Activated CD4-positive, CD25-positive, alpha-beta regulatory T cell (primary cell): ENCODE measurements at places on chromosomes 7 and 10.

- DNase-seq, result no peak
These were observed 59.7 kb downstream of the OR13A1 start for GRCh38 chr10:45255706-45256105.

GRCh38 chr7:70419526-70420380, 712.2 kb upstream of the GALNT17 start:
- DNase-seq, result no peak

- no peak for DNase-seq
These were observed 75.6 kb upstream of the LRRC4 start for GRCh38 chr7:128106821-128107220.

- DNase-seq, result no peak
These were observed 161.9 kb upstream of the AGK start for GRCh38 chr7:141389140-141389796.

DNA sequence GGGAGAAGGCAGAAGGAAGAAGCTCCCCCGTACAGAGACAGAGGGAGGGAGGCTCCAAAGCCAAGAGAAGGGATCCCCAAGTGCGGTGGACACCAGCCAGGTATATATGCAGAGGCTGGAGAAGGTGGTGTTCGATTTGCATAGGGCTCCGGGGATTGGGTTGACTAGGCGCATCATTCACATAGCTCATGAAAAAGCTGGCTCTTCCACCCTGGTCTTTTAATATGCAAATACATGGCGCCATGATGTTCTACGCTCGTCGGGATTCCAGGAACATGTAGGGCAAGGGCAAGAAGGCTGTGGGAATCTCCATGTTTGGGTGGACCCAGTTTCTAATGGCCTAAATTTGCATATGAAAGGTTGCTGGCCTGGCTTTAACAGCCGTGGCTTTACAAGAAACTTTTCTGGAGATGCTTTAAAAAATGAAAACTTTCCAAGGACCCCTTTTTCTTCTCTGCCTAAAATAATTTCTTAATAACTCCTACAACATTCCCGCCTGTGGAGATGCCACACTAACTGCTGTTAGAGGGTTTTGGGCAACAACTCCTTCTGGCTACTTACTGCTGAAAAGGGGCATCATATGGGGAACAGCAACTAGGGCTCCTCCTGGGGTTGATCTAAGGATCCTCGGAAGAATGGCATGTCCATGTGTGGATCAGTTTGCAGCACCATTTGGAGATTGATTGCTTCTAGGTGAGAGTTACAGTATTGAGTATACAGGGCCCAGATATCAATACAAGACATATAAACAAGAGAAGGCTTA, 28.3 kb downstream of the C1GALT1 start:
- DNase-seq, result no peak

DNA sequence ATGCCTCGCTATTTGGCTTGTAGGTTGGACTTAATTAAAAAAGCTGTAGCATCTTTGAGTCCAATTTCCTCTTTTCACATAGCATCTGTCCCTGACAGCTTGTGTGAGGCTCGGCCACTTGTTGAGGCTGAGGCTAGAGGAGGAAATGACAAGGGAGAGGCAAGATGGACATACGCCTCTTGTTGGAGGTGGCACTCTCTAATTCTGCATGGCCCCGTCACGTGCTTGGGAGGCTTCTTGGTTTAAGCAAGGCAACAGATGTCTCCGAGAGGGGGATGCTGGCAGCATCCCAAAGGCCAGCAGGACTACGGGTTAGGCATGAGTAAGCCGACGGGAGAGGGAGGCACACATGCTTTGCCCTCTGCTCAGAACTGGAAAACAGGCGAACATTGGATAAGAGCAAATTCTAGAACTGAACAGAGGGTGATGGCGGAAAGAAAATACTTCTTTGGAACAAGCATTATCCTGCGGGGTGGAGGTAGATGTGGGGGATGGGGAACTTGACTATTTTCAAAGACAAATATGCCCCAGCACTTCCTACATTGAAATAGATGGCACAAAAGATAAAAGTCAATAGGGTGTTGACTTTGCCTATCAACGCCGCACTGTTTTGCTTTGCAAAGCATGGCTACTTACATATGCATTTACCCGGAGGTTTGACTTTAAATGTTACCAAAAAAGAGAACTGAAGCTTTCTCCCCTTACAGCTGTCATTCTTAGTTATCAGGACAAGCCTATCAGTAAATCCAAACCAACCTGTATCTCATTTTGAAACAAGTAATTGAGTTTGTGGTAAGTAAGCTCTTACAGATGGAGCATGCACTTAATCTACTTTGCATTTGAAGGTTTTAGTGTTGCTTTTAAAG, 94.8 kb downstream of the CHN2 start:
- no peak for DNase-seq

GRCh38 chr7:32043688-32044087, 26.5 kb downstream of the PDE1C start:
- no peak for DNase-seq

GRCh38 chr7:20240080-20240926, 23.1 kb upstream of the MACC1 start:
- no peak for DNase-seq

GRCh38 chr7:23863209-23863787, 153.3 kb downstream of the STK31 start:
- DNase-seq, result no peak

DNA sequence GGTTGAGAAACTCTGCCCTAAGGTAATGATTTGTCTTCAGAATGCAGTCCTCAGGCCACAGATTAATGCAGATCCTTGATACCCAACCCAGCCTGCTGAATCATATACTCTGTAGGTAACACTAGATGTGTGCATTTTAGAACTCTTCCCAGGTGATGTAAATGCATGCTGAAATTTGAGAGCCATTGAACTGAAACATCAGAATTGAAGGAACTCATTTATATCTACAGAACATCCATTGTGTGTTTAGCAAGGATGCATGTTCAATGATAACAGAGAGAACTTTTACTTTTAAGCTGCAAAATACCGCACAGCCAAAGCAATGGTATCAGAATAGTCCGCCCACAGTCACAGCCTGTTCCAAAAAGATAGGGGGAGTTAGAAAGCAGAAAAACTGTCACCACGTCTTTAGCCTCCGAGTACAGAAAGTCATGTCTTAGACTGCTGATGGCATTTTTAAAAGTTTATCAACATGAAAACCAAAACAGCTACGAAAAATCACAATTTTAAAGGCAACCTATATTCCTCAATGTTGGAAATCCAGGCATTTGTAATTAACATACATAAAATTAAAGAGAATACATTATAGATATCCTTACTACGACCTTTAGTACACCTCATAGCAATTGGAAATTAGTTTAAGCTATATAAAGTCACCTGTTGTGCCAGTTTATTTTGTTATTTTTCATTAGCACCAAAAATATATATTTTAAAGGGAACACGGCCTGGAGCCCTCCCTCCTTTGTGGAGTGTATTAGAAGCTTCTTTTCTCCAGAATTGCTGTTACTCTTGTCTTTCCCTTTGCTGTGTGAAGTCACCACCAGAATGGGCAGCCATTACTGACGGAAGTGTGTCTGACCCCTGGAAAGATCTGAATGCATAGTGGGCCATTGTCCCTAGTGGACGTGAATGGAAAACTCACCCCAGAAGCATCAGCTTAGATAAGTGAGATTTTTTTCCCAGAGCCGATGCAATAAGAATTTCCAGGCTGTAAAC, 65.8 kb upstream of the PRKAR2B start:
- no peak for DNase-seq

GRCh38 chr7:84950836-84951235, 236.0 kb downstream of the SEMA3D start:
- no peak for DNase-seq

DNA sequence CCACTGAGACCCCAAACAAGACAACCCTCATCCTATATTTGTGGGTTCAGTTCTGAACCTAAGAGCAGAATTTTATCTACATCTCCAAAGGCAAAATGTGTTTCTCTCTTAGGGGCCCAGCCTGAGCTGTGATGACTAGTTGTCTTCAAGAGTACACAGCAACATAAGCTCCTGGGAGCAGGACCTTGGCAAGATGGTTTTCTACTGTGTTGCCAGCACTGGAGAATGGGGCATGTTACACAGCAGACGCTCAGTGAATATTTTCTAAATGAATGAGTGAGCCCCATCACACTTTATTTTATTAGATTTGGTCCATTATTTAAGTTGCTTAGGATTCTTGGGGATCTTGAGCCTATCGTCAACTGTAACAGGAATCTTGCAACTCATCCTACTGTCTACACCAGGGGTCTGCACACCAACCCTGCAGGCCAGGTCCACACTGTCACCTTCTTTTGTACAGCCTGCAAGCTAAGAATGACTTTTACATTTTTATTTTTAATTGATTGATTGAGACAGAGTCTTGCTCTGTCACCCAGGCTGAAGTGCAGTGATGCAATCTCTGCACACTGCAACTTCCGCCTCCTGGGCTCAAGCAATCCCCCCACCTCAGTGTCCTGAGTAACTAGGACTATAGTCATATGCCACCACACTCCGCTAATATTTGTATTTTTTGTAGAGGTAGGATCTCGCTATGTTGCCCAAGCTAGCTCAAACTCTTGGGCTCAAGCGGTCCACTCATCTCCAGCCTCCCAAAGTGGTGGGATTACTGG, 347.1 kb downstream of the FGFR2 start:
- no peak for DNase-seq
